ENCODE measurements at places on chromosomes 7 and 10.

GRCh38 chr7:96184783-96185182, 137.1 kb downstream of the SLC25A13 start:
- no peak for DNase-seq

DNA sequence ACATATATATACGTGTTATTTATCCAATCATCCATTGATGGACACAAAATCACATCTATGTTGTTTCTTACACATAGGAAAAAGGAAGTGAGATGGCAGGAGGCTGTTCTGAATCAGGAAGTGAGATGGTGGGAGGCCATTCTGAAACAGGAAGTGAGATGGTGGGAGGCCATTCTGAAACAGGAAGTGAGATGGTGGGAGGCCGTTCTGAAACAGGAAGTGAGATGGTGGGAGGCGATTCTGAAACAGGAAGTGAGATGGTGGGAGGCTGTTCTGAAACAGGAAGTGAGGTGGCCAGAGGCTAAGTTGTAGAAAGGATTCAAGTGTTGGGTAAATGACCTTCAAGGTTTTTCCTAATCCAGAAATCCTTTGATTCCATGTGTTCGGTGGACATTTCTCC, 921.5 kb downstream of the TYW1 start:
- no peak for DNase-seq

- no peak for DNase-seq
Measured at GRCh38 chr7:132255115-132255797, 321.0 kb downstream of the PLXNA4 start.

DNA sequence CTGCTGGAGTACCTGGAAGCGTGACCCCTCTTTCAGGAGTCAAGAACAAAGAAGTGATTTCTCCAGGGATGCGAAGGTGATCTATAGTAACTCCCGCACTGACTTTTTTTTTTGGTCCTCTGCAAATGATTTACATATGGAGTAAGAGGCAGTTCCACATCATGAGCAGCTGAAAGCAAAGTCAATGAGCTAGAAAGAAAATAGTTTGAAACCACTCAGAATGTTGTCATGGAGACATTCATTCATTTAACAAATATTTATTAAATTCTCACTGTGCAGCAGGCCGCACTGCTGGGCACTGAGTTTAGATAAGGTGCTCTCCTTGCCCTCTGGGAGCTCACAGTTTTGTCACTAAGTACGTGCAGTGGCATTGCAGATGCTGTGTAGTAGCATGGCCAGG, 206.7 kb downstream of the CAMK1D start:
- DNase-seq = no peak

DNA sequence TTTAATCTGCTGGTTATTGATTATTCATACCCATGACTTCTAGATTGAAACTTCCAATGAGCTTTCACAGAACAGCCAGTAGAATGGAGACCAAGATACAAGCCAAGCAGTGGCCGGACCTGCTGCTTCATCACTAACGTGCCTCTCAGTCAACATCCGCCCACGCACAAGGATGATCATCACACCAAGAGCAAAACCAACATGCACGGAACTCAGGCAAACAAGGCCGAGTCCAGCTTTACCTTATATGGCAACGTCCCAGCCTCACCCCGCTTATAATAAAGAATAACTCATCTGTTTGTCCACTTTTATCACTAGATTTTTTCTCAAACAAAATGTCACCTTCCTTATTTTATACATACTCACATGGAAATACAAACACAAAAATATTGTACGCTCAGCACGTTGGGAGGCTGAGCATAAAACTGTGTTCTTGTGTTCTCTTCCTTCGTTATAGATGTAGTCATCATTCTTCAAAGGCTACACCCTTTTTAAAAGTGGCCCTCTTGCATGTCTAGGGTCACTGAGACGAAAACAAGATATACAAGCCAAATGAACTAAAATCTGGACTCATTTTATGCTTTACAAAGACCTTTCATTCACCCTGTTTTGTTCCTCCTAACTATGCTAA, 122.7 kb downstream of the SFMBT2 start:
- DNase-seq = no peak

DNA sequence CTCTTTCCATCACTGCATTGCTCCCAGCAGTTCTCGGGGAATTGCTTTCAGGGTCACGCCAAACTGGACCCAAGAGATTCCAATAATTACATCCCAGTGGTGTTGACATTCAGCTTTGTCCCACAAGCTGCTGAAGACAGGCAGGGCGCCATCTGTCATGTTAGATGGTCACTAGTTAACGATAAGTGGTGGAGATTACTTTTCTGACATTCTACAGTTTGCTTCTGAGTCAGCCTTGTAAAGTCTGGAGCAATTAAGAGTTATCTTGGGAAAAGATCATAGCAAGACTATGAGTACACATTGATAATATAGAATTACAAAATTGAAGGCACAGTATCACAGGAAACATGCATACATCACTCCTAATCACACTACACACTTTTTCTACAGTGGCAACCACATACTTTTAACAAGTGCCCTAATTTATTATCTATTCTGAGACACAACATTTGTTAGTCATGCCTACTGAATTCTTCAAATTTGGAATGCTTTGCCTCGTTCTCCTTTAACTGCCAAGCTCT, 41.9 kb downstream of the SEMA3C start:
- DNase-seq = peak; percentile 44

DNA sequence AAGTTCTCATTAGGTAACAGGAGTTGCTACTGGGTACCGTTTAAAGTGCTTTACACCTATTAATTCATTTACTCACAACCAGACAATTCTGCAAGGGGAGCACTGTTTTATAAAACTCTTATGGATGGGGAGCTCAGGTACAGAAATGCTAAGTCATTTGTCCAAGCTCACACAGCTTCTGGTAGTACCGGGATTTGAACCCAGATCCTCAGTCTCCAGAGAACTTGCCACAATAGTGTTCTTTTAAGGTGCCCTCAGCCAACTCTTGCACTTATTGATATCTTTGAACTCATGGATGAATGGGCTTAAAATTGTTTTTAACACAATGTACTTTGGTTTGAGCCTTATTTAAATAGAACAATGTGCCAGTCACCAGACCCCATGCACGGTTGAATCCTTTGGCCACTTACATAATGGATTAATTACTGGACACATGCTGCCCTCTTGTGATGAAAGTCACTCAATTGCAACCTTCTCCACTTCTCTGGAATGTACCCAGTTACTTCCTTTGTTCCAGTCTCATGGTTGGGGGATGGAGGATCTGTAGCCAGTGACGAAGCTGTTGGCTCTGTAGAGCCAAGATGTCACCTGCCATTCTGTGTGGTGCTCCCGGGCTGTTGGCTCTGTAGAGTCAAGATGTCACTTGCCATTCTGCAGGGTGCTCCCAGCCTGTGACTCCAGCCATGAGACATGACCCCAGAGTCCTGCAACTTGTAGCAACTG, 65.6 kb downstream of the NOD1 start:
- DNase-seq = peak; percentile 89

- no peak for DNase-seq
Measured at GRCh38 chr10:74058658-74059057, 60.7 kb downstream of the VCL start.

- DNase-seq = no peak
Measured at GRCh38 chr7:65475734-65476319, 102.2 kb downstream of the ZNF92 start.

GRCh38 chr10:119522747-119523426, 19.6 kb downstream of the RGS10 start:
- no peak for DNase-seq

DNA sequence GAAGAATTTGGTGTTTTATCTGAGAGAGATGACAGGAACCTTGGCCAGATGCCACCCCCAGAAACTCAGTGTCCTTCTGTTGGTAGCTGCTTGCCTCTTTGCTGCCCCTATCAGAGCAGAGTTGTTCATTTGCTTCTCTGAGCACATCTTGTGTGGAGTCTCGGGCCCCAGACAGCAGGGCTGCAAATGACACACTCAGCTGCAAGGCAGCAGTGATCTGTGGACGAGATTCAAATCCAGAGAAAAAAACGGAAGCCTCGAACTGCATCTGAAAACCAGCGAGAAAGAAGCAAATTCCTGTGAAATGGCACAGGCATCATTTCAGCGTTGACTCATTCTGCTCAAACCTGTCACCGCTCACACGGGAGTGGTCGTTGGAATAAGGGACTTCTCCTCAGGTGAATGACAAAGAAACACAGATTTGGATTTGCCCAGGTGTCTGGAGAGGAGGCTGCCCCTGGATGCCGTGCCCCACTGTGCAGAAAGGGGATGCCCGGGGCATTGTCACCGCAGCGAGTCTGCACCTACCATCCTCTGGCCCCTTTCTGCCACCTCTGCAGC, 144.7 kb downstream of the PFKFB3 start:
- DNase-seq = peak; percentile 71

GRCh38 chr7:90404777-90405176, 1.5 kb downstream of the CLDN12 start:
- DNase-seq = no peak

- DNase-seq = no peak
Measured at GRCh38 chr7:116447436-116447835, 52.1 kb upstream of the CAV2 start.

DNA sequence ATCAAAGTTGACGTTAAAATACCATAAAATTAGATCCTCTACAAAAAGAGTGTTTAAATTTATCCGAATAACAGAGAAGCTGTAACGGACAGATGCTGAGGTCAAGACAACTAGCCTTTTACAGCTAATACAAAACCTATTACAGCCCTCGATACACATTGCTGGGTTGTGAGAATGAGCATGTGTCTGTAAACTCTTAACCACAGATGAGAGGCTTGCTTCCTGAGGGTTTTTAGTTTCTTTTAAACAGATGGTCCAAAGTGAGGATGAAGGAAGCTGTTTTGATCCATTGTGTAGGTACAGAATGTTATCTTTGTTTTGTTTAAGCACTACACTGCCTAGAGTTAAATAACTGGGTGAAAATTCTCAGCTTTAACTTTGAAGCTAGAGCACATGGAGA, 578.2 kb downstream of the PARD3 start:
- no peak for DNase-seq

GRCh38 chr7:28217143-28217542, 36.5 kb upstream of the JAZF1 start:
- no peak for DNase-seq

DNA sequence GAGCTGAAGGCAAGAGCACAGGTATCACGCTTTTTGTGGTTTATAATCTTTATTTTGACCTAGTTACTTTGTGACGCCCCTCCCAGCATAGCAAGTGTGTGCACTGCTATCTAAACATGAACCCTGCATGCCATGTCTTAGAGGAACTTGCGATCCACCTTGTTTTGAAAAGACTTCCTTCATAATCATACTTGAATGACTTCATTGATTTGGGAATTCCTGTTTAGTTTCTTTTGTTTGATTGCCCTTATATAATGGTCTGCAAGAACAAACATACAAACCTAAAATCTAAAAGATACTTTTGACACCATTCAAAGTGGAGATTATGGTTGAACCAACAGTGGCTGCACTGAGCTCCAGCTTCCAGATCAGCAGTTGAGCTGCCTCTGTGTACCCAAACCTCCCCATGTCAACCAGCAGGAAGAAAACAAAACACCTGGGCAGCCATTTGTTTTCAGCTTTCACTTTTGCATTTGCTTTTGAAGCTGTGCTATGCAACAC, 132.6 kb downstream of the CELF2 start:
- no peak for DNase-seq

DNA sequence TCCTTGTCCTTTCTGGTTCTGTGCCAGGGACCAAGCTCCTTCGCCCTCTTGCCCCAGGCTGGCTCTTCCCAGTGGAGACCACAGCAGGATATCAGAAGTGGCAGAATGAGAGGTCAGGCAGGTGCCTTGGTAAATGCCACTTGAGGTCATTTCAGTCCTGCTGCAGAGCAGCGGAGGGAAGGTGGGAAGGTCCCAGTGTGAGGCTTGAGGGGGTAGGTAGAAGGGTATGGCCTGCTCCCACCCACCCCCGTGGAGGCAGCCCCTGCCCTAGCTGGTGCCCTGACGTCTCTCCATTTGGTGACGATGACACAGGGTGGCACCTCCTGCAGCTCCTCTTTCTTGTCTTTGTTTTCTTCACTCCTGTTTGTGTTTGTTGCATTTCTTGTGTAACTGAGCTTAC, 538.8 kb downstream of the TCERG1L start:
- DNase-seq = no peak

DNA sequence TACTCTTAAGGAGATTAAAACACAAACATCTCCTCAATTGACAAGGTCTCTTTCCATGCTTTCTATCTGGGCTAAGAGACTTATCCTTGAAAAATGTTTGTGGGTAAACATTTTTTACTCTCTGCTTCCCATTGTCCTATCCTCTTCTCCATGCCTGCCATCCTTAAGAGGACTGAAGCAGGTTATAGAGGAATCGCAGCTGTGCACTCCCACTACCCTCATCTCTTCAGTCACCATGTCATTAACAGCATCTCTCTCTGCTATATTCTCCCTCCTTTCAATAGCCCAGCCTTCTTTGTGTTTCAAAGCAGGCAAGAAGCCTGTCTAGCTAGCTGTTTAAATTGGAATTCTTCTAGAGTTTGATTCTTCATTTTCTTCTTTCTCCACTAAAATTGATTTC, 22.6 kb downstream of the COL1A2 start:
- DNase-seq = no peak

- DNase-seq = no peak
Measured at GRCh38 chr7:135682191-135682590, 19.9 kb downstream of the STMP1 start.

DNA sequence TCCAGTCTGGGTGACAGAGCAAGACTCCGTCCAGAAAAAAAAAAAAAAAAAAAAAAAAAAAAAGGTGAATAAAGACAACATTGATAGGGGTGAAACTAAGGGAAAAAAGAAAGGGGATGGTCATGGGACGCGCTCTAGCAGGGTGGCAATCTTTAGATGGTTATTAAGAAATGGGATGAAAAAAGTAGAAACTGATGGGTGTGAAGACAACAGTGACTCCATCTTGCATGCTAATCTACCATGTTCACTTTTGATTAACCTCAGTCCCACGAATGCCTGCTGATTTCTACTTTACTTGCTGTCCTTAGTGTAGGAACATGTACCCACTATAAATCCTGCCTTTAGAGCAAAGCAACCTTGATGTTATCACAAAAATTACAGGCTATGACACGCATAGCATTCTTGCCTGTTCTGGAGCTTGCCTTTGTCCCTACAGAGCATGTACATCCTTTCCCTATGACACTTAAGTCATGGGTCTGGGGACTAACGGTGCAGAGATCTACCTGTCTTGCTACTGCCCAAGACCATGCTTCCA, 38.5 kb downstream of the P4HA1 start:
- no peak for DNase-seq

DNA sequence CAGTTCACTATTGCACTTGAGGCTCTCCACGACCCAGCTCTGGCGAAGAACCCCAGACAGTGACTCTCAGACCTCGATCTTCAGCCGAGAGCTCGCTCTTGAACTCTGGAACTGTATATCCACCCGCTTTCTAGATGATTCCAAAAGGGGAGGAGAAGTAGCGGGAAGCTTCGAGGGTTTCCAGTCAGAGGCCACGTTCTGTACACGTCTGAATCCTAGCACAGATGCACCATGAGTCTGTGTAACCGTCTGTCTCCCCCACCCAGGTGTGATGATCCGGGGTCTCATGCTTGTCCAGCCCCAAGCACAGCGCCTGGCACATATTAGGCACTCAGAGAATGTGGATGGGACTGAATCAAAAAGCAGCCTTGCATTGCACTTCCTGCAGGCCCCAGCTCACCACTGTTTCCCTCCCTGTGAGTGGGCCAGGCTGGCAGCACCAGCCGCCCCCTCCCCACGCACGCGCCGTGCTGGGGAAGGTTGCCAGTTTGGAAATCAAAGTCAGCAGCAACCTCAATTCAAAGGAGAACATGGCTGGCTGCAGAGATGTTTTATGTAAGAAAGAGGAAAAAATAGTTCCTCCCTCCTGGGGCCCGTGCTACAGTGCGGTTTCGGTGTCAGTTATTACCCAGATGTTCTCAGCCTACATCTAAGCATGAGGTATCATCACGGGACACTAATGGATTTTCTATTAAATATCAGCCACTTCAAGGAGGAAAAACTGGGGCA, 5.7 kb downstream of the GRID2IP start:
- DNase-seq = no peak

- no peak for DNase-seq
Measured at GRCh38 chr10:107481224-107481623, 316.7 kb upstream of the SORCS1 start.
